ENCODE measurements at places on chromosomes 3 and 15.

GRCh38 chr15:40470423-40471104 lies at the start of gene CHST14:
CHST14 (plus strand) TSS chr15:40470984; CDS start chr15:40471214, 230 bp downstream.
- no peak for DNase-seq

GRCh38 chr3:152511904-152512303 lies 243.2 kb downstream of the MBNL1 start:
- no peak for DNase-seq

GRCh38 chr15:92749216-92749615 lies 93.6 kb upstream of the FAM174B start:
- DNase-seq: no peak

GRCh38 chr3:17372362-17373210 lies 369.8 kb downstream of the TBC1D5 start:
- DNase-seq: no peak

DNA sequence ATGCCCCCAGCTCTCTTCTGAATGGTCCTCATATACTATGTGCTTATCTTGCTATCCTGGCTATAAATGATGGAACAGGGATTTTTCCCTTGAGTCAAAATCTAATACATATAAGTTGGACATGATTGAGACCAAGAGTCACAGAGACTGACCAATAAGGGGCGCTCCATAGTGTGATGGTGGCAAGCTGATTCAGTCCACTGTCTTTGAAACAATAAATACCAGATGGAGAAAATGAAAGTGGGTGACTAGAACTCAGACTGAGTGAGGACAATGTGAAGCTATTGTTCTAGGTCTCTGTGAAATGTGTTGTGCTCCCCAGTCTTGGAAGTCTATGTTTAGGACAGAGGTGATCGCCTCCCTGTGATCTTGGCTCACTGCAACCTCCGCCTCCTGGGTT lies 10.6 kb upstream of the FSTL1 start:
- no peak for DNase-seq

- no peak for DNase-seq
These were observed 5.6 kb upstream of the MFGE8 start for GRCh38 chr15:88918738-88919137.

DNA sequence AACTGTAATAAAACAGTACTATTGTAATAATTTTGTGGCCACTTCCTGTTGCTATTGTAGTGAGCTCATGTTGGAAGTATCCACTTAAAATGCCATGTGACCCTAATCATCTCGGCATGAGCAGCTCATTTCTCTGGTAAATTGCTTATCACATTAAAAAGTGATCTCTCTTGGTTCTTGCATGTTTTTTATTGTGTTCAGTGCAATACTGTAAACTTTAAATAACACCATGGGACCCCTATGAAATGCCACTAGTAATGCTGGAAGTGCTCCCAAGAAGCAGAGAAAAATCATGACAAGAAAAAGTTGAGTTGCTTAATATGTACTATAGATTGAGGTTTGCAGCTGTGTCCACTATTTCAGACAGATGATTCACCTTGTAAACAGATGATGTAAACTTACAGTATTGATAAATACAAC lies 45.6 kb downstream of the NMD3 start:
- no peak for DNase-seq

GRCh38 chr3:100086401-100086800 lies 27.9 kb downstream of the FILIP1L start:
- no peak for DNase-seq

- no peak for DNase-seq
These were observed 9.2 kb upstream of the CBLB start for GRCh38 chr3:105878061-105878460.

GRCh38 chr15:34318277-34319079 lies 19.1 kb downstream of the SLC12A6 start:
- DNase-seq: no peak

GRCh38 chr3:175349168-175349567 lies 490.0 kb downstream of the NAALADL2 start:
- DNase-seq: no peak

- DNase-seq: no peak
These were observed 18.0 kb downstream of the CCR8 start for GRCh38 chr3:39347586-39347876.

- no peak for DNase-seq
These were observed 268.8 kb downstream of the ZBTB20 start for GRCh38 chr3:114878114-114878839.

GRCh38 chr3:47536221-47536891 lies 22.8 kb upstream of the ELP6 start:
- DNase-seq: no peak

- DNase-seq: no peak
These were observed 311.3 kb downstream of the UACA start for GRCh38 chr15:70451821-70452653.

- DNase-seq: no peak
These were observed 19.2 kb upstream of the C15orf39 start for GRCh38 chr15:75182187-75183131.

DNA sequence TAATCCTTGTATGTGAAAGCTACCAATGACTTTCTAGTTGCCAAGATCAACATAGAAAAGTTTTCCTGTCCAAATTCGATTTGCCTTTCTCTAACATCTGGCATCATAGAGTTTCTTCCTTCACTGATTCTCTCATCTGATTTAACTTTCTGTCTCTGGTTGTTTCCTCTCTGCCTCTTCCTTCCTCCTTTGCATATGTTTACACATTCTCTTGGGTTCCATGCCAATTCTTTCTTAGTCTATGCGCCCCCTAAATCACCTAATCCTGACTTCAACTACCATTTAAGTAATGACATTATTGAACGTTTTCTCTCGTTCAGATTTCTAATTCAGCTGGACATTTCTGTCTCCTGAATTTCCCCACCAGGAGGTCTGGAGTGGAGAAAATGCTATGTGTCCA lies 561.9 kb upstream of the TGFBR2 start:
- DNase-seq: no peak

- no peak for DNase-seq
These were observed 458.3 kb upstream of the ARL6 start for GRCh38 chr3:97306226-97306625.

GRCh38 chr3:161081633-161082032 lies 23.5 kb downstream of the B3GALNT1 start:
- DNase-seq: no peak

DNA sequence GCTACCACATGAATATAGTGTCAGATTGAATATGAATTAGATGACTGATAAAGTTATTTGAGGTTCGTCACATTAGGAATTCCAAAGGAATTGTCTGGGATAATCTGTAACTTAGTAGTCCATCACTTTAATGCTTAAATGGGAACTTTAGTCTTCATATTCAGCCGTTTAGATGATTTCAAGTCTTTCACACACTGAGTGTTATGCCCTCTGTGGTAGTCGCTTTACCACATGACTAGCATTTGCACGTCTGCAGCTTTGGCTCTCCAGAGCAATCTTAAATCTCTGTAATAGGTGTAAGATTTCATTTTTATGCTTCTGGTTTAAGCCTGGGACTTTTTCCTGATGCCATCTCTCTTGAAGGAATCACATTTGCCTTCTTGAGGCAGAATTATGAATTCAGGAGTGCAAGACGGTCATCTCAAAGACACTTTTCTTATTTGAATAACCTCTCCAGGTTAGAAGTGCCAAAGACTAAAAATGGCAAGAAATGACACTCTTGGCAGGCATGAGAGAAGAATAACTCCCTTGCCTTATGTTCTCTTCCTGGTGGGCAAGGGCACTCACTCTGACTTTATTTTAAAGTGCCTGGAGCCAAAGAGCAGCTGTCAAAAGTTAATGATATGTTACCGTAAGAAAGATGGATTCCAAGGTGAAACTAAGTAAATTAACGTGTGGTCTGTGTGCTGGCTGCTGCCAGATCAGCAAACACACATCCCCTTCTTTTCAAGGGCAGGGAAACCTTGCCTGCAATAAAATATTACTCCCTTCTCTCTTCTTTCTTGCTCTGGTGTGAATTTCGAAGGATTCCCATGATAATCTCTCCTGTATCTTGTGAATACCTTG lies 153.3 kb downstream of the B3GALNT1 start:
- DNase-seq: no peak

GRCh38 chr3:172924546-172924945 lies 174.0 kb downstream of the ECT2 start:
- no peak for DNase-seq

- DNase-seq: no peak
These were observed 5.5 kb downstream of the CPLX3 start for GRCh38 chr15:74831813-74832495.

- no peak for DNase-seq
These were observed 59.3 kb downstream of the MAP6D1 start for GRCh38 chr3:183766107-183766506.

DNA sequence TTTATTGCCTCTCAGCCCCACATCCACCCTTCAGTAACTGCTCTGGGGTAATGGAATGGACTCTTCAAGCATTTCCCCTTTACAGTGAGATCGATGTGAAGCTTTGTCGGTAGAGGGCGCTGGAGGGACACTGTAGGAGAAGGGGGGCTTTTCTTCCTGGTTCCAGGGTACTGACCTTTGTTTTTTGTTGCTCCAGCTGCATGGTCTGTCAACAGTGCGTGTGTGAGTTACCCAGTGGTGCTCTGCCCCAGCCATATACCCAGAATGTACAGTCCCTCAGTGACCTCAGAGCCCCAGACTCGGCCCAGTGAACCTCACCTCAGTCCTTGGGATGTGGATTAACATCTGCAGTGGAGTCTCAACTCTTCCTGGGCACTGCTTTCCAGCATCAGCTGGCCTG lies 180.3 kb upstream of the TSC22D2 start:
- DNase-seq: peak; percentile 5

DNA sequence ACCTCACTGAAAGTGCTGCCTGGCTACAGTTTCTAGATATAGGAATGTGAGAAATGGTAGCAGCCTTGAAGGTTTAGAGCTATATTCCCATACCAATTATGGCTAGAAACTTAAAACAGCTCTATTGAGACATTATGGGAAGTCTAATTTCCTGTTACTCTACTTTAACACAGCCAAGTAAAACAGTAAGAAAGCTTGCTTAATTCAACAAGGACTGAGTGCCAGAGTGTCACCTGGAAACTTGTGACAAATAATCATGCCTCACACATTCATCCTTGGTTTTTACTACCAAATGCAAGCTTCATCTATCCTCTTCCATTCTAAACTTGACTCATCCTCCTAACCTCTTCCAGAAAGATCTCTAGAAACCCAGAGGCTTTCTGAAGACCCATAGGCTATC lies 41.7 kb downstream of the UBE3A start:
- no peak for DNase-seq

- DNase-seq: no peak
These were observed 40.0 kb downstream of the CHSY1 start for GRCh38 chr15:101211897-101212296.

GRCh38 chr3:155744626-155745324 lies at the start of gene PLCH1:
PLCH1 (minus strand) TSS chr3:155745071; CDS start chr3:155704224, 40,847 bp downstream.
- no peak for DNase-seq

- DNase-seq: no peak
These were observed 1038.5 kb upstream of the NR2F2 start for GRCh38 chr15:95291898-95292472.

GRCh38 chr15:99486371-99487336 lies 79.1 kb upstream of the MEF2A start:
- DNase-seq: no peak

DNA sequence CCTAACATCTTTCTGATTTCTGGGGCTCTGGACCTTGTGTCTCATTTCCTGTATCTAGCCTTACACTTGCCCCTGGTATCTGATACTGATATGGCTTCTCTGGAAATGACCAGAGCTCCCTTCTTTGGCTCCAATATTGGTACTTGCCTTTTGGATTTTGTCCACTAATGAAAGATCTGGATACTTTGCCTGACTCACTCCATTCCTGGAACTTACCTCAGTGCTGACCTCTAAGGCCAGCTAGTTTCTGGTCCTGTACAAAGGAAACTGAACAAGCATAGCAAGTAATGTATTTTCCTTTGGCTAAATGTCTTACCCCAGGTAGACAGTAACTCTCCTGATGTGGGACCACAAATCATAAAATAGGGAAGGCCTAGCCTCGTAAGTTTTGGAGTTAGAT lies 93.8 kb upstream of the SLC4A7 start:
- no peak for DNase-seq

GRCh38 chr15:72445426-72445825 lies 28.7 kb upstream of the ARIH1 start:
- DNase-seq: no peak
